ENCODE measurements at places on chromosomes 12 and 14.

- H3K36me3 ChIP-seq = no peaks in the 10 kb centered on the region
- H3K4me1 ChIP-seq = no peaks in the 10 kb centered on the region
- no peak overlapping the region for H3K27ac ChIP-seq
- H3K4me3 ChIP-seq = no peak overlapping the region
- H3K27me3 ChIP-seq = no peaks in the 10 kb centered on the region
- peak; percentile 45 for DNase-seq
Measured at GRCh38 chr12:110766311-110767154, 23.8 kb upstream of the PPP1CC start.

DNA sequence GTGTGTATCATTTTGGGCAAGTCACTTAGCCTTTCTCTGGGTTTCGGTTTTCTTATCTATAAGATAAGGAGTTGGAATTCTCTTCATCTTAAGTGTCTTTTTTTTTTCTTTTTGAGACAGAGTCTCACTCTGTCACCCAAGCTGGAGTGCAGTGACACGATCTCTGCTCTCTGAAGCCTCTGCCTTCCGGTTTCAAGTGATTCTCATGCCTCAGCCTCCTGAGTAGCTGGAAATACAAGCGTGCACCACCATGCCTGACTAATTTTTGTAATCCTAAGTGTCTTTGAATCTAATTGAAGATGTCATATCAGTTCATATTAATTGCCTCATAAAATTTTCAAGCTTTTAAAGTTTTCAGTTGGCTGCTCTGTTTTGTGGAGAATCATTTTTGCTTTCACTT is 4.0 kb downstream of the SRGAP1 start:
- peak overlapping the region; percentile 22 for H3K4me3 ChIP-seq
- no peaks in the 10 kb centered on the region for H3K36me3 ChIP-seq
- no peaks in the 10 kb centered on the region for H3K27me3 ChIP-seq
- H3K4me1 ChIP-seq = peaks cover 40% of the 10 kb centered on the region
- DNase-seq = no peak
- no peak overlapping the region for H3K27ac ChIP-seq

GRCh38 chr12:47025798-47026197 is 53.6 kb upstream of the PCED1B start:
- DNase-seq = no peak
- no peaks in the 10 kb centered on the region for H3K36me3 ChIP-seq
- peaks cover 35% of the 10 kb centered on the region for H3K4me1 ChIP-seq

- no peaks in the 10 kb centered on the region for H3K36me3 ChIP-seq
- DNase-seq = no peak
- H3K27me3 ChIP-seq = no peaks in the 10 kb centered on the region
Measured at GRCh38 chr12:46486588-46486987, 114.0 kb upstream of the SLC38A2 start.

DNA sequence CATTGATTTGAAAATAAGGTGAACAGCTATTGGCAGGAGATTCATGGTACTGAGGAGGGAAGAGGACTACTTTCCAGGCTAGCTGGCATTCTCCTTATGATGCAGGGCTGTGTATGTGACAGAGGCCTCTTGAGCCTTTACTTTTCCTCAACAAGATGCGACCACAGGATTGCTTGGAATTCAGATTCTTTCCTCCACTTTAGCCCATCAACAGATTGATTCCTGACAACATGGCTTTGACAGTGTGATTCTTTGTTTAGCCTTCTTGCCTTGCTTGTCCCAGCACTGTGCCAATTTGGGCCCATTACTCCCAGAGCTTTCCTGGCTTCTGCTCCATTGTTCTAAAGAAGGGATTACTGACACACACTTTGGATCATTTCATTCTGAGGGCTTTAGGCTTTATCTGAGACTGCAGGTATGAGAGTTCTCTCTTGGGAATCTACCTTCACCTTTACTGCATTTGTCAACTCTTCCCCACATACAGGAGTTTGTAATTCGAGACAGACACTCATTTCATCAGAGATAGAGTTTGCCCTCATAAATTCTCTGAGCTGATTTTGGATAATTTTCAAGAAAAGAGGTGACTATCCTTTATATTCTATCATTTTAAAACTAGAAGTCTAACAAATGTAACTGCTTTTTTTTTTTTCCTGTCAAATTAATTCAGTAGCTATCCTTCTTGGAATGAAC is 206.4 kb upstream of the GZMB start:
- no peak overlapping the region for H3K27ac ChIP-seq
- no peak for DNase-seq
- no peaks in the 10 kb centered on the region for H3K36me3 ChIP-seq
- H3K27me3 ChIP-seq = no peaks in the 10 kb centered on the region
- no peak overlapping the region for H3K4me3 ChIP-seq

GRCh38 chr12:49636979-49637755 is 13.8 kb downstream of the PRPF40B start:
- peak; percentile 79 for DNase-seq
- no peak overlapping the region for H3K4me3 ChIP-seq
- H3K27ac ChIP-seq = no peak overlapping the region
- H3K4me1 ChIP-seq = no peaks in the 10 kb centered on the region

- H3K27ac ChIP-seq = no peak overlapping the region
- peak overlapping the region; percentile 76 for H3K4me3 ChIP-seq
- H3K36me3 ChIP-seq = no peaks in the 10 kb centered on the region
- no peaks in the 10 kb centered on the region for H3K27me3 ChIP-seq
- H3K4me1 ChIP-seq = peaks cover 5% of the 10 kb centered on the region
Measured at GRCh38 chr14:102523569-102524450, 14.2 kb upstream of the ANKRD9 start.

DNA sequence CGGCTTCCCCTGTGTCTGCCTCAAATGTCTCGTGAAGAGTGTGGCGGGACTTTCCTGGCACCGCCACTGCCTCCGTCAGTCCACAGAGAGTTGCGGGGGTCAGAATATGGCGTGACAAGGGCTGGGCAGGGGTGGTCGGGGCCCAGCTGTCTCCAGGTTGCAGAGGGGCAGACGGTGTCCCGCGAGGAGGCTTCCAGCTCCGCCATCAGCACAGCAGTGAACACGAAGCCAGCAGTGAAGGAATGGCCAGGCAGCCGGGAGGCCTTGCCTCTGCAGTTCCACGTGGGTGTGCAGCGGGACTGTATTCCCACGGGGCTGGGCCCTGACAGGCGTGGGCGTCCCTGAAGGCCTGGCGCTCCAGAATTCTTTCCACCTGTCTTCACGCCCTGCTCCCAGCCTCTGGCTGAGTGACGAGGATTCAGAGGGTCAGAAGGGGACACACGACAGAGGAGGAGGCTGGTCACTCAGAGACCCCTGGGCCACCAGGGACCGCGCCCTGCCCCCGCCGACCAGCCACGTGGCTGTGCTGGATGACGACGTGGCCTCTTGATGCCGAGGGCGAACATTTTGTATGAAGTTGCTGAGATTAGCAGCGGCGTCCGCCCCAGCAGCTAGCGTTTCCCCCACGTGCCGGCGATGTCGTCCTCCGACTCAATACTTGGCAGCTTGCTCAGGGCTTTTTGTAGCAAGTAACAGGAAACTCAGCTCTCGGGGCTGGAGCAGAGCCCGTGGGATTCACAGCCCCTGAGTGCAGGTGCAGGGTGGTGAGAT is 25.0 kb upstream of the GALNT9 start:
- H3K4me1 ChIP-seq = peaks cover 3% of the 10 kb centered on the region
- H3K4me3 ChIP-seq = no peak overlapping the region
- no peak for DNase-seq
- peaks cover 27% of the 10 kb centered on the region for H3K27me3 ChIP-seq
- H3K36me3 ChIP-seq = no peaks in the 10 kb centered on the region

DNA sequence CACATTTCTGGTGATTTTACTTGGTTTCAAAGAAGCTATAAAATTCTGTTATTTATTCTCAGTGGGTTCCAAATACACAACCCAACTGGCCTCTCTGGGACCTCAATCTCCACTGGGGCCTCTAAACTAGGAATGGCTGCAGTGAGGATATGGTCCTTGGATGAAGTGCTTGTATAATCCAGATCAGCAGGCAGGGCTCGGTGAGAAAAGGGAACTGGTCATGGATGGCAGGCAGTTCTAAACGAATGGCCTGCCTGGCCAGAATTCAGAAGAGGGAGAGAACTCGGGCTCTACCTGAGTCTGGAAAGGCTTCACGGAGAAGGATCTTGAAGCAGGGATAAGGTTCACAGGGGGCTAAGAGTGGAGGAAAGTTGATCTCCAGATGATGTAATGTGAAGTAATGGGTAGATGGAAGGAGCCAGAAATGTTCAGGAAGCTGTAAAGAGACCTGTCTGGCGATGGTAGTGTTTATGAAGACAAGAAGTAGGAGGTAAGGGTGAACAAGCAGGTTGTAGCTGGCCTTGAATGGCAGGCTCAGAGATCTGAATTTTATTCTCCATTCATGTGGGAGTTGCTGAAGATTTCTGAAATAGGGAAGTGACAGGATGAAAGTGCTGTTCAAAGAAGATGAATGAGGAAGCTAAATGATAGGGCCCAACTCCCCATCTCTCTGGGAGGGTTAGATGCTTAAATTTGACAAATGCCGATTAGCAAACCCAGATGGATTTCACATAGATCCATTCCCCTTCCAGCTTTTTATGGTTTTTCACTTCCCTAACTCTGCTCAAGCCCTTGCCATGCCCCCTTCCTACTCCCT is 31.5 kb upstream of the ANO6 start:
- no peak for DNase-seq
- H3K4me1 ChIP-seq = no peaks in the 10 kb centered on the region
- H3K36me3 ChIP-seq = no peaks in the 10 kb centered on the region
- H3K27me3 ChIP-seq = no peaks in the 10 kb centered on the region
- H3K4me3 ChIP-seq = no peak overlapping the region

DNA sequence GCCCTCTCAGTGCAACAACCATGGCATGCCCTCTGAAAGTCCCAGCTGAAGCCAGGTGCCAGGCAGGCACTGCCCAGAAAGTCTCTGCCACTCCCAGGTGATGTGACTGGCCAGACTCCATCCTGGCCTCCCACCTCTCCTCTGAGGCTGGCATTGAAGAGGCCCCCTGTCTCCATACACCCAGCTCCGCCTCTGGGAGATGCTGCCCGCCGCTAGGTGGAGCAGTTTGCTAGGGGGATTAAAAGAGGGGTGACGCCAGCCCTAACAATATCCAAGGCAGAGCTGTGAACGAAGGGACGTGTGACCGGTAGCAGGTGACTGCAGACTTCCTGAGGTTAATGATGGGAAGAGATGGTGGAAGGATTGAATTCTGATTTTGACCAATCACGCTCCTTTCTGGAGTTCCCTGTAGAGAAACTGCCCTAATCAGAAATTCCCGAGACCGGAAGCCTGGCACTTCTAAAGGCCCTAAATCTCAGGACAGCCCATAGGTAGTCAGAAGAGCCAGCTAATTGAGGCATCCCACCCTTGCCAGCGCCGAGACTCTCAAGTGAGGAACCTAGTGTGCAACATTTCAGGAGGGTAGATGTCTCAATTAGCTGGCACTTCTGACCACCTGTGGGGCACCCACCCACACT is 8.3 kb upstream of the PLEK2 start:
- H3K4me3 ChIP-seq = no peak overlapping the region
- no peak overlapping the region for H3K27ac ChIP-seq
- H3K27me3 ChIP-seq = no peaks in the 10 kb centered on the region
- no peaks in the 10 kb centered on the region for H3K36me3 ChIP-seq
- DNase-seq = no peak
- H3K4me1 ChIP-seq = peaks cover 5% of the 10 kb centered on the region

DNA sequence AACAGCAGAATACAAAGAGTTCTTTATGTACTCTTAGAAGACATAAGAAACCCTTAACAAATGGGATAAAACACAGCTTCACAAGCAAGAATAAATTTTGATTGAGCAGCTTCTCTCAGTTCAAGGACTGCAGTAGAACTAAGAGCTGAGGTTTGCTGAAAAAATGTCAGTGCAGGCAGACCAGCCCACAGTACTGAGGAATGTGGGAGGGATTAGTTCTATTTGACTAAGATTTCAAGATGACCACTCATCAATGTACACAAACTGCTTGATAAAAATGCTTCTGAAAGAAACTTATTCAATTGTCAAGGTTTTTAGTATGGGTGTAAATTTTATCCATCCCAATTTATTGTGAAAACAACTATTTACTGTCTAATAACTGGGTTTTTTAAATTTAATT is 138.4 kb downstream of the SEC23A start:
- H3K36me3 ChIP-seq = no peaks in the 10 kb centered on the region
- no peaks in the 10 kb centered on the region for H3K4me1 ChIP-seq
- peaks cover 13% of the 10 kb centered on the region for H3K27me3 ChIP-seq
- H3K27ac ChIP-seq = no peak overlapping the region

DNA sequence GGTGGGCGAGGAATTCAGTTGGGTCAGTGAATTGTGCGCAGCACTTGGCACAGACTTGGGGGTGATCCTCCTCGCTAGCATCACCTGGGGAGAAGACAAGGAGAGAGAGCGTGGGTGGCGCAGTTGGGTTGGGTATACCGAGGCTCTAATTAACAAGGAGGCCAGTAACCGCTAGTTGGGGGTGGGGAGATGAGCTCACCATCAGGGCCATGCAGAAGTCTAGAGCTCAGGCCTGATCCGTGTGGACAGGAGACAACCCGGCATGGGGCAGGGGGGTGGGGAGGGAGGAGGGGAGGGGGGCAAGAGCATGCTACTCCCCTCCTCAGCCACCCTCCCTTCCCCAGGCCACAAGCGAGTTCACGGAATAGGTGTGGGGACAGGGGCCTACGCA is 580 bp downstream of the SALL2 start:
- no peaks in the 10 kb centered on the region for H3K36me3 ChIP-seq
- H3K27ac ChIP-seq = no peak overlapping the region
- H3K4me1 ChIP-seq = peaks cover 13% of the 10 kb centered on the region
- peak; percentile 24 for DNase-seq
- H3K4me3 ChIP-seq = peak overlapping the region; percentile 86

- no peaks in the 10 kb centered on the region for H3K27me3 ChIP-seq
- DNase-seq = peak; percentile 96
- H3K4me1 ChIP-seq = peaks cover 52% of the 10 kb centered on the region
- no peaks in the 10 kb centered on the region for H3K36me3 ChIP-seq
- H3K4me3 ChIP-seq = no peak overlapping the region
- peak overlapping the region; percentile 39 for H3K27ac ChIP-seq
Measured at GRCh38 chr14:89425931-89426330, 8.9 kb upstream of the FOXN3 start.
